Left ventricle myocardium inferior (tissue), 1 donor: ENCODE measurements at places on chromosomes 13 and 19. TPM values are rescaled to one million over a fixed set of nuclear protein-coding genes. Genes with fewer than 3 reads are reported as not detected.
A peak's percentile ranks its signal among the peaks of the same experiment; 100 is the strongest.

NLRP5 gene
- total RNA-seq: not detected

- H3K27ac ChIP-seq: no peak overlapping the region
- H3K4me3 ChIP-seq: no peak overlapping the region
- no peaks in the 10 kb centered on the region for H3K27me3 ChIP-seq
- DNase-seq: no peak
- H3K4me1 ChIP-seq: no peaks in the 10 kb centered on the region
Observed at GRCh38 chr19:51375504-51376221, 3.2 kb upstream of the NKG7 start.

GRCh38 chr19:54364775-54365257, at the start of gene LAIR1:
Gene LAIR1, minus strand, starts transcription at chr19:54364931. Its CDS starts 127 bp downstream, at chr19:54364804.
- H3K4me3 ChIP-seq: peak within 1 kb of the TSS; percentile 41
- H3K27ac ChIP-seq: peak within 1 kb of the TSS; percentile 58
- H3K36me3 ChIP-seq: no peaks in the 10 kb centered on the region
- H3K4me1 ChIP-seq: no peaks in the 10 kb centered on the region
- no peak for DNase-seq

GRCh38 chr19:39352381-39353255, 10.4 kb downstream of the SAMD4B start:
- H3K27ac ChIP-seq: peak overlapping the region; percentile 42
- DNase-seq: no peak
- H3K4me3 ChIP-seq: no peak overlapping the region
- no peaks in the 10 kb centered on the region for H3K27me3 ChIP-seq
- peaks cover 51% of the 10 kb centered on the region for H3K36me3 ChIP-seq
- H3K4me1 ChIP-seq: peaks cover 31% of the 10 kb centered on the region

GRCh38 chr19:4068047-4068966, 1.6 kb upstream of the ZBTB7A start:
- H3K4me3 ChIP-seq: peak overlapping the region; percentile 96
- H3K4me1 ChIP-seq: peaks cover 36% of the 10 kb centered on the region
- no peaks in the 10 kb centered on the region for H3K36me3 ChIP-seq
- H3K27ac ChIP-seq: peak overlapping the region; percentile 99
